ENCODE measurements at places on chromosomes 16 and 17.

GRCh38 chr17:27425991-27426390, 30.3 kb upstream of the KSR1 start:
- no peak for DNase-seq

- DNase-seq, result no peak
Observed at GRCh38 chr16:86051368-86052114, 152.6 kb downstream of the IRF8 start.

GRCh38 chr16:65410801-65411200, 288.9 kb upstream of the CDH11 start:
- DNase-seq, result peak; percentile 18

DNA sequence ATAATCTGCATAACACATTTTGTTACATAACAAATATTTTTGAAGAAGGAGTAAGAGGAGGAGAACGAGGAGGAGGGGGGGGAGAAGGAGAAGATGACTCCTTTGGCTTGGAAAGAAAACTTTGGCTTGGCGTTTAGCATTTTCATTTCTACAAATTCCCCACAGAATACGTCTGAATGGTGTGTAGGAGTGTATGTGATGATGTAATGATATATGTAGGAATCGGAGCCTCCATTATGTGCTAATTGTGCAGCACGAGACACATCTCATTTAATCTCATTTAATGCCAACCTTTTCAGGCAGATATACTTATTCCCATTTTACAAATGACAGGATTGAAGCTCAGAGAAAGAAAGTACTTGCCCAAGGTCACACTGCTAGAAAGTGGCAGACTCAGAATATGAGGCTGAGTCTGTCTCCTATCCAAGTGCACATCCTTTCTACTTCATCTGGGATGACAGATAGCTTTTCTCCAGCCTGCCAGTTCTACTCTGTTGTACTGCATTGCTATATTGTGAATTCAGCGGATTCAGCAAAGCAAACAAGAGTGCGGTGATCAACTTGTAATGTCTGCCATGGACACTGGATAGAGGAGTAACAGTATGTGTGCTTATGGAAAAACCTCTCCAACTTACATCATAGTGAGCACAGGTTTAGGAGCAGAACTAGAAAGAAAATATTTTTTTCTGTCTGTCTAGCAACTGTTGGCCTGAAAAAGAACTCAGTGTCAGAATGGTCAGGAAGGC, 10.4 kb upstream of the SLC47A2 start:
- DNase-seq, result no peak

- peak; percentile 59 for DNase-seq
Observed at GRCh38 chr16:5033256-5034166, at the start of gene NAGPA. Gene NAGPA (minus strand): TSS chr16:5033935. CDS start chr16:5033914, 21 bp downstream.

DNA sequence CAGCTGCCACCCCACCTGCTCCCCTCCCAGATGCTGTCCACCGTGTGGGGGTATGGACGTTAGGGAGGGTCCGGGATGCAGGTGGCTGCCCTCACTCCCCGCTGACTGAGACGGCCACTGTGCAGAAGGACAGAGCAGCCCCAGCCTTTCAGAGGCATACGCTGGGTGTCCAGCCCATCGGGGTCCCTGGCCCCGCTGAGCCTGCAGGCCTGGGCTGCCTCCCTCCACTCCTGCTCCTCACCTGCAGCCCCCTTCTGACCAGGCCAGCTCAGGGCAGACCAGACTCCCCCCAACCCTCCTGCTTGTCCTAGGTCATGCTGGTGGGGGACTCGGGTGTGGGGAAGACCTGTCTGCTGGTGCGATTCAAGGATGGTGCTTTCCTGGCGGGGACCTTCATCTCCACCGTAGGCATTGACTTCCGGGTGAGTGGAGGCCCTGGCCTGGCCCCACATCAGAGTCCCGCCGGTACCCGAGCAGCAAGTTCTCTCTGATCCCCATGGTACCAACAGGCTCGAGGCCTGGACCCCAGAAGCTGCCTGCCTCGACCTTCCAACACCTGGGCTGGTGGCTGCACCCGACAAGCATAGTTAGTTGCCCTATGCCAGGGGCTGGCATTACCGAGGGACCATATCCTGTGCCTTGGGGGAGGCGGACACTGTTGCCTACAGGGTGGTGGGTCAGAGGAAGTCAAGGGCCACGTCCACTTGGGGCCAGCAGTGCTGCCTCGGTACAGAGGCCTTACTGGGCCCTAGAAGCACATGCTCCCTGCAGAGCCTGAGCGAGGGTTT, 1.4 kb downstream of the RAB26 start:
- peak; percentile 37 for DNase-seq

DNA sequence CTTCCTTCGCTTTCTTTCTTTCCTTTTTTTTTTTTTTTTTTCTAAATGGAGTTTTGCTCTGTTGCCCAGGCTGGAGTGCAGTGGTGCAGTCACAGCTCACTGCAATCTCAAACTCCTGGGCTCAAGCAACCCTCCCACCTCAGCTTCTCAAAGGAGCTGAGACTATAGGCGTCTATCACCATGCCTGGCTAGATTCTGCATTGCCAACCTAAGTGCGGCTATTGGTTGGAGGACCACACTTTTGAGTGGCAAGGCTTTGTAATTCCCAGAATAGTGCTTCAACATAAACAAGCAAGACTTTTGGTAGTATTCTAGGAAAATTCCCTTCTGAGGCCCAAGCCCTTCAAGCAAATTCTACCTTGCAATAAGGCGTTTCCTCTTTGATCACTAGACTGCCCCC, 107.8 kb downstream of the YPEL2 start:
- DNase-seq, result no peak

Data from RCC 7860 (cell line).